ENCODE measurements at places on chromosomes 1 and 21.

DNA sequence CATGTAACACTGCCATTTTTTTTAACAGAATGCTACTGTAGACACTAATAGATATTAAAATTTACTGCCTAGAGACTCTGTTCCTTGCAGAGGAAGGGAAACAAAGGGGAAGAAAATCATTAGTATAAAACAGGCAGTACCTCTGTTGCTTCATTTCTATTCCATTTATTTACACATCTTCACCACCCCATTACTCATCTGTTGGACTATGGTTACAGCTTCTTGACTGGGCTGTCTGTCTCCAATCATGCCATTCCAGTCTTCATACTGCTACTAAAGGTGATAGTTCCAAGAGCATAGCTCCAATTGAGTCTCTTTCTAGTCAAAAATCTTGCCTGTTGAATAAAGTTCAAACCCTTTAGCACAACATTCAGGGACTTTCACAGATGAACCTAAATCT lies 22.2 kb upstream of the GPR25 start:
- no peak for DNase-seq

DNA sequence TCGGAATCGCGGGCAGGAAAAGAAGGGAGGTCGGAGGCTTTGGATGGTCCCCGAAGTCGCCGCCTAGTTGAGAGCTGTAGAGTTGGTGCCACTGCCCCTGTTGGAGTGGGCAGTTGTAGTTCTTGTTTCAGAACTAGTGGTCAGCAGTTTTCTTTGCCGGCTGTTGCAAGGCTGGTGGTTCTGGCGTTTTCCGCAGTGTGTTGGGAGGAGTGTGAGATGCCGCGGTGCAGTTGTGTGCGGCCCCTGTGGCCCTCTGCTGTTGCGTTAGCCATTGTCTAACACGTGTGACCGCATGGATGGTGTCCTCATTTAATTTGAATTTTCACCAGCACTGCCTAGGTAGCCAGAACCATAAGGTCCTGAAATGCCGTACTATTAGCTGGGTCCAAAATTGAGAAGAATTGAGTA lies 1.4 kb downstream of the ARF1 start:
- no peak for DNase-seq

- DNase-seq, result no peak
These were observed 20.8 kb upstream of the LAPTM5 start for GRCh38 chr1:30778154-30778978.

- DNase-seq, result no peak
These were observed 2.0 kb downstream of the ZNF687 start for GRCh38 chr1:151284013-151284577.

- peak; percentile 65 for DNase-seq
These were observed 43.2 kb downstream of the CNN3 start for GRCh38 chr1:94883691-94884090.

GRCh38 chr21:34728479-34728878 lies 59.7 kb downstream of the CLIC6 start:
- DNase-seq, result no peak

GRCh38 chr1:31020007-31020790 lies 45.3 kb downstream of the PUM1 start:
- no peak for DNase-seq
